ENCODE measurements at places on chromosomes 12 and 14. TPM values are rescaled to one million over a fixed set of nuclear protein-coding genes. Genes with fewer than 3 reads are reported as not detected.

- DNase-seq = no peak
Measured at GRCh38 chr12:76940671-76941445, 62.0 kb upstream of the CSRP2 start.

DNA sequence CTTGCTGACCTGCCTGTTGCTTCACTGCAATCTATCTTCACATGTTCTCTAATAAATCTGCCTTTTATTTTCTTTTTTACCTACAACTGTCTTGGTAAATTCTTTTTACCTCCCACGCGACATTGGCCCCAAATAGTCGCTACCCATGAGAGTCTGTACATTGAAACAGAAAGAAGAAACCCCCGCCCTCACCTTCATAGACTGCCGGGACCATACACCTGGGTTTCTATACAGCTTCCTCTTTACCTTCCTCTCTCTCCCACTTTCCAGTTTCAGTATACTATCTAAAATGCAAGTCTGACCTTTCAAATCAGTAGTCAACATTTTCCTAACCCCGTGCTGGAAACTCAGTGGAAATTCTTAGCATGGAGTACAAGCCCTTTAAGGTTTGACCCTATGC is 4.8 kb downstream of the SLC8A3 start:
- DNase-seq = no peak

DNA sequence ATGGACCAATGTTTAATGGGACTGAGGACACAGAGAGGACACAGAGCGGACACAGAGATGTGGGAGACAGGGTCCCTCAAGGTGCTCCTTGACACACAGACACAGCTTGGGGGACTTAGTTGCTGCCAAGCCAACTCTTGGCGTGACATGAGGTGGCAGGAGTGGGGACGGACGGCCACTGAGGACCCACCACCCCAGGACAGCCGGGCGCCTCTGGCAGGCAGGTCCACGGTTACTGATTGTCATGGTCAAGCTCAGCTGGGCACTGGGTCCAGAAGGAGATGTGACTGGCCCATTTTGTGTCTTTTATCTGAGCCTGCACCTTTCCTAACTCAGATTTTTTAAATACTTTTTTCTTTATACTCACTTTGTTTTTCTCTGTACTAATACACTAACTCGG is 15.7 kb upstream of the PWP1 start:
- DNase-seq = no peak

DNA sequence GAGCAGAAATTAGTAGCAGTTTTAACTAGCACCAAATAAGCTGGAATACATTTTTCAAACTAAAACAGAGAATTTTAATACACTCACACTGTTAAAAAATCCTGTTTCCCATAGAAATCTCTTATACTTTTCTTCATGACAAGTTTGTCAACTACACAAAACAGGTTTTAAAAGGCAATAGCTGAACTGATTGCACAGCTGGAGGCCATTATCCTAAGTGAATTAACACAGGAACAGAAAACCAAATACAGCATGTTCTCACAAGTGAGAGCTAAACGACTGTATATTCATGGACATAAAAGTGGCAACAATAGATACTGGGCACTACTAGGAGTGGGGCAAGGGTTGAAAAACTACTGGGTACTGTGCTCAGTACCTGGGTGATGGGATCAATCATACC is 11.6 kb upstream of the HAL start:
- DNase-seq = no peak

DNA sequence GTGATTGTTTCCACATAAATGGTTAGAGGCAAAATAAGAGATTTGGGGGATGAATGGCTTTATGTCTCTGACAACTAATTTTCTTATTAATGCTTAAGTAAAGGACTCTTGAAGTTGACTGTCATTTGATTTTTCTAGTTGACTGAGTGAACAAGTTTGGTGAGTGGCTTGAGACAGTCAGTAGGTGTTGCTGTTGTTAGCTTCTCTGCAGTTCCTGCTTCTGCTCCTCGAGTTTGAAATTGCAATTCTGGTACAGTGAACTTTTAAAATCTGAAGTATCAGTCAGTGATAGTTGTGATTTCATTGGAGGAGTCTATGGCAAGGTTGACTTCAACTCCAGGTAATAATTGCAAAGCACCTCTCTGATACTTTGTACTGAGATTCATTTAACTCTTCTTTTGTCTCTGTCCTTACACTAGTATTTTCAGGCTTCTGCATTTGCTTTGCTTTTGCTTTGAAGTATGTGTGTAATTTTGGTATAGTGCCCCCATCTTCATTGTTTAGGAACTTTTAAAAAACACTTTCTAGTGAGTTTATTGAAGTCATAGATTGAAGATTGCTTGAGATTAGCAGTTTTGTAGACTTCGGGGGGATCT is 415.5 kb downstream of the PCNX1 start:
- DNase-seq = no peak

DNA sequence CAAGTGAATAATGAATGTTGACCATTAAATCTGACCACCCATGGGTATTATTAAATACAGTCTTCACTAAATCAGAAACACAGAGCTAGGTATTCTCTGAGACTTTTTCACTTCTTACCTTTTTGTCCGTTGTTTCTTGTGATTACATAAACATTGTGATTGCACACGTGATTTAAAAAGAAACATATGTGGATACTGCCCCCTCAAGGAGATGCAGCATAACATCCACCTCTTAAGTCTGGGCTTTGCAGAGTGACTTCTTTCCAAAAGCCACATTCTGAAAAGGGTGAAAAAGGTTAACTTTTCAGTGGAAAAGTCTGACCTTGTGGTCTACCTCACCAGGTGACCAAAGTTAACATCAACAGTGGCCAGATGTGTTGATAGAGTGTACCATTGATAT is 185.5 kb upstream of the FAR2 start:
- DNase-seq = no peak

DNA sequence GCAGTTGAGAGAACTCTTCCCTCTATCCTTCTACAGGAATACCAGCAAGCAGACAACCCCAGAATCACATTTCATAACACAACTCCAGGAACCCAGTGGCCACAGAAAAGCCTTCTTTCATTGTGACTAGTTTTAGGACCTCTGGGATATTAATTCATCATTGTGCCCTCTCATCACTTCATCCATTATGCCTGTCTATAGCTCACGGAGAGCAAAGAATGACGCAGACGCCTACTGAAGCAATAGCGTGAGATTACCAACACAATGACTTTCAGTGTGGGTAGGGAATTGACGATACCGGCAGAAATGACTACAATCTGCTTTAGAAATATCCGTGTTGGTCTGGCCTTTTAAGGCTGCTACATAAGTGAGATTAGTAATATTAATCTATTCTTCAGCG is 158.1 kb upstream of the FOXG1 start:
- DNase-seq = no peak

GRCh38 chr12:32170437-32170998 is 63.9 kb downstream of the BICD1 start:
- no peak for DNase-seq

GRCh38 chr12:69501154-69501895 is 31.1 kb downstream of the FRS2 start:
- DNase-seq = no peak

GRCh38 chr14:97264516-97265230 is 467.5 kb downstream of the VRK1 start:
- no peak for DNase-seq

DNA sequence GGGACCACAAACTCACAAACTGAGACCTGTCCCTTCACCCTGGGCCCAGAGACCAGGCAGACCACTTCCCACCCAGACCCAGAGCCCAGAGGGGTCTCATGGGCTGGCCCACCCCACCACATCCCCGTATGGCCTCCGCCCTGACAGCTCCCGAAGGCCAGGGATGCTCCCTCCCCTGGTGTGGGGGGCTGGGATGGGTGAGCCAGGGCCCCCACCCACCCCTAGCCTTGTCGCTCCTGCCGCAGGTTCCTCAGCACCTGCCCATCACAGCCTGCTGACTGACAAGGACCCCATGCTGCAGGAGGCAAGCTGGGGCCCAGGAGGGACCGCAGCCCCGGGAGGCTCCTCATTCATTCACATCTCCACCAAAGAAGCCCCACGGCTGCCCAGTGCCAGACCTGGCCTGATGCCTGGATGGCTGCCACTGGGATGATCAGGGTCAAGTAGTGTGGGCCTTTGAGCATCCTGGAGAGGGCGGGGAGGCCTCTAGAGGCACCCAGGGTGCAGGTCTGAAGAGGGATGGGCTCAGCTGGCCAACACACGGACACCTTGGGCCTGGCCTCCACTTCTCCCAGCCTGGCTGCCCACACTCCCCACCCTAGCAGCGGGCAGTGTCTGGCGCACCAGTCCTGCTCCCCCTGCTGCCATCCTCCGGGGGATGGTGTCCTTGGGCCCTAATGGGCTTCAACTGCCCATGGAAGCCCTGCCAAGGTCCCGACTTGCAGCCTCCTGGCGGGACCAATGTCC is 24.7 kb upstream of the GPR132 start:
- no peak for DNase-seq

DNA sequence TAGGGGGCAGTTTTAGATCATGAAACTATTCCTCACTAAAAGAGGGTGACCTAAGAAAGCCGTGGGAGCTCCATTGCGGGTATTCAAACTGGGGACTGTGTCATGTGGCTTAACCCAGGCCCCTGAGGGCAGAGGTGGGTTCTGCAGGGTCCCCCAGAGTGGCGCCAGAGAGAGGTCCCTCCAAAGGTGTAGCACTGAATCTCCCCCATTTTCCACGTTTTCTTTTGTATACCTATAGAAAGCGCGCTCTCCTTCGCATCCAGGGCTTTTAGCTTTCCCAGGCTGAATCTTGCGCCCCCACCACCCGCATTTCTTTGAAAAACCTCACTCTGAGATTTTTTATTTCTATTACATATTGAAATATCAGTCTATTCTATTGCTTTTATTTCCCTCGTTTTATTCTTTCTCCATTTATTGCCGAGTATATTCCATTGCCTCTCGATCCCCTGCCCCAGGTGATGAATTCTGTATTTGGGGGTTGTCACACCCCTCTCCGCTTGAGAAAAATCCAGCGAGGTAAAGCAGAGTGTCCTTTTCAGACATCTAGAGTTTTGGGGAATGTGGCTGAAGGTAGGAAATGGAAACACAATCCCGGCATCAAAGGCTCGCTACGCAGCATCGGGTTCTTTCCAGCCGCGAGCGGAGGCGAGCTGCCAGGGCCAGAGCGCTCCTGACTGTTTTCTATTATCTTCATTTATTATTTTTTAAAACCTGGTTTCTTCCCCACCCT is 870 bp upstream of the HOXC13 start:
- no peak for DNase-seq

DNA sequence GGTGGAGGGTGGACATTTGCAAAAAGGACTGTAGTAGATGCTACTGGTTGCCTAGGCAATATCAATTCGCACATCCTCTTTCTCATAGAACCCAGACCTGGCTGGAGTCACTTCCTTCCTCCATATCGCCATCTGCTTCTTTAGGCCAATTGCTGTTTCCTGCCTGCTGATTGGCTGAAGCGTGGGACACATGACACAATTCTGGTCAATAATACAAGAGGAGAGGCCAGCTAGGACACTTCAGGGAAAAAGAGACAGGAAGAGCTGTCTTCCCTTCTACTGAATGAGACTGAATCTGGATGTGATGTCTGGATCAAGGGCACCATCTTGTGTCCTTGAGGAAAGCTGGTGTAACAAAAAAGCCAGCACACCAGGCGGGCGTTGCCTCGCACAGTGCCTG is 53.8 kb downstream of the TRPV4 start:
- no peak for DNase-seq

DNA sequence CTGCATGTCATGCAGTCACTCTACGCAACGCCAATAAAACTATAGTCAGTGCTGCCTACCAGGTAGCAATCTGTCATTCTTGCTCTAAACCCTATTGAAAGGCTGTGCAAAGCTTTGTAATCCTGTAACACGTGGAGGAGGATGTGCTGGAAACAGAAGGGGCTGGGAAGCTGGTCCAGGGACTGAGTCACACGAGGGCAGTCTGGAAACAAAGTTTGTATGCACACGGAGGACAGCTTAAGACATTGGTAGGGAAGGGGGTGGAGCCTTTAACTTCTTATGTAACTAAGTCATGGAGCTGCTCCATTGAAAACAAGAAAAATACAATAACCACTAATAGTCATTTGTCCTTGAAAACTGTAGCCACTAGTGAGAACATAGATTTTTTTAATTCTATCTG is 128.0 kb downstream of the BCAT1 start:
- DNase-seq = no peak

DNA sequence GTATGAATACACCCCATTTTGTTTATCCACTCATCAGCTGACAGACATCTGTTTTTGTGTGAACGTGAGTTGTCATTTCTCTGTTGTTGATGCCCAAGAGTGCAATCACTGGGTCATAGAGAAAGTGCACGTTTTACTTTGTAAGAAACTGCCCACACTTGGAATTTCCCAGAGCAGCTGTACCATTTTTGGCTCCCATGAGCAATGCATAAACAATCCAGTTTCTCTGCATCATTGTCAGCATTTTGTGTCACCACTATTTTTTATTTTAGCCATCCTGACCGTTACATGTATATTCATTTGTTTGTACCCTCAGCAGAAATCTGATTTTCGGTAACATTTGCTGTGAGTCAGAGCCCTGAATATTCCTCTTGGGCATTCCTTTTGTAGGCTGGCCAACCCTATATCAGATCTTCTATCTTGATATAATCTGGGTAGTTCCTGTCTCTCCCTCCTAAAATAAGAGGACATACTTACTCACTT is 62.7 kb downstream of the RBM19 start:
- no peak for DNase-seq

DNA sequence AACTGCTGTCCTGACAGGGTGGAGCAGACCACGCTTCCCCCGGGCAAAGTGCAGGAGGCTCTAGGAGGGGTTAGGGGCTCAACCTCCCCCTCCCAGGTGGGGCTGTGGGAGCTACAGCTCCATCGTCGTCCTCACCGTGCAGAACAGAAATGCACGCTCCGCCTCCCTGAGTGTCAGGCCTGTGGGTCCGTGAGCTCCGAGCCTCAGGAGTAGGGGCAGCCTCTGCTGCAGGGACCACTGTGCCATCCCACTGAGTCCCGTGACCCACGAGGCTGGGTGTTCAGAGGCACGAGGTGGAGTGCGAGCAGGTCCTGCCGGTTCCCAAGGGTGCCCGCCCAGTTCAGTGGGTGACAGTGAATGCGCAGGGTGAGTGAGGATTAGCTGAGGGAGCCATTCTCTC is 48.6 kb downstream of the CACNA1C start:
- no peak for DNase-seq

- DNase-seq = no peak
Measured at GRCh38 chr12:127500512-127501035, 766.4 kb upstream of the TMEM132C start.

GRCh38 chr14:33851931-33852330 is 98.9 kb downstream of the EGLN3 start:
- DNase-seq = no peak

DNA sequence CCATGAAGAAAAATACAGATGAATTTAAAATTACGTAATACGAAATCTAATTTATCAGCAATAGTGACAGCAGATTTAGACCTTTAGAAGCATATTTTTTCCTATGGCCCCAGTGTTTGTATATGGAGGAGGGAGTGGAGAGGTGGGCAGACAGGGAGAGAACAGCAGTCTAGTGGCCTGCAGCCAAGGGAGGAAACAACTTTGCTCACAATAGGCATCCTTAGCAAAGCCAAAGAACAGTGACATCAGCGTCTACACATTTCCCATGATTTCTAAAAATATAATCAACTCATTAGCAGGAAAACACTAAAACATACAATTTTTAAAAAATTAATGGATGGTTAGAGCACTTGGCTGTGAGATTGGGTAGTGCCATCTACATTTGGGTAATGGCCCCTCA is 622.6 kb upstream of the ATP2B1 start:
- DNase-seq = no peak

C12orf54 gene
- 0.38 TPM for total RNA-seq

KIF26A gene
- 20.0 TPM for total RNA-seq

APOLD1 gene
- total RNA-seq = 3.0 TPM

OTOGL gene
- 0.60 TPM for total RNA-seq

WNT1 gene
- not detected for total RNA-seq

PPM1H gene
- total RNA-seq = 10.3 TPM

HOXC13 gene
- total RNA-seq = 0.61 TPM

PROX2 gene
- total RNA-seq = not detected

GTF2A1 gene
- total RNA-seq = 31.1 TPM

CCDC198 gene
- not detected for total RNA-seq

Measured in mesothelial cell of epicardium (in vitro differentiated cells).